ENCODE measurements at places on chromosomes 3 and 15. TPM values are rescaled to one million over a fixed set of nuclear protein-coding genes. Genes with fewer than 3 reads are reported as not detected.
A peak's percentile ranks its signal among the peaks of the same experiment; 100 is the strongest.

GRCh38 chr3:141450727-141451375 lies 36.0 kb upstream of the RASA2 start:
- H3K27me3 ChIP-seq = no peaks in the 10 kb centered on the region
- H3K36me3 ChIP-seq = peaks cover 6% of the 10 kb centered on the region
- no peak overlapping the region for H3K27ac ChIP-seq
- H3K4me1 ChIP-seq = peaks cover 3% of the 10 kb centered on the region
- H3K4me3 ChIP-seq = no peak overlapping the region
- DNase-seq = no peak

DNA sequence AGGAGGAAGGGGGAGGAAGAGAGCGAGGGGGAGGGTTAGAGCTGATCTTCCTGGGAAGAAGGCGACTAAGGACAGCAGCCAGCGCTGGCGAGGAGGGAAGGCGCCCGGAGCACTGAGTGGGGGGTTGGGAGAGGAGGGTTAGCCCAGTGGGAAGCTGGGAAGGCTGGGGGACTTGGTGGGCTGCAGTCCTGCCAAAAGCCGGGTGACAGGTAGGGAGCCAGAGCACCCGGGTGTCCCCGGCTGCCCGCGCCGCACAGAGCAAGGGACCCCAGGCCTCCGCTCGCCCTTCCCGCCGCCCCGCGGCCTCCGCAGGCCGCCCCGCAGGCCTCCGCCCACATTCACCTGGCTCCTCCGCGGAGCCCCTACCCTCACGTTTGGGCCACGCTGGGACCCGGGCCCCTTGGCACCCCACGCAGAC lies 448 bp downstream of the SLC12A8 start:
- no peaks in the 10 kb centered on the region for H3K27me3 ChIP-seq
- H3K4me3 ChIP-seq = peak overlapping the region; percentile 78
- peaks cover 6% of the 10 kb centered on the region for H3K36me3 ChIP-seq
- no peak for DNase-seq
- peaks cover 13% of the 10 kb centered on the region for H3K4me1 ChIP-seq

DOCK3 gene
- 0.28 TPM for polyA plus RNA-seq

LRRC2 gene
- polyA plus RNA-seq = 0.51 TPM

BTBD1 gene
- polyA plus RNA-seq = 70.5 TPM

EFHB gene
- polyA plus RNA-seq = 0.58 TPM

GRCh38 chr15:36858423-36858822 lies 241.9 kb downstream of the MEIS2 start:
- no peaks in the 10 kb centered on the region for H3K36me3 ChIP-seq
- H3K27me3 ChIP-seq = no peaks in the 10 kb centered on the region
- no peak for DNase-seq
- H3K27ac ChIP-seq = no peak overlapping the region
- no peak overlapping the region for H3K4me3 ChIP-seq

GRCh38 chr15:36617529-36618196 lies 38.2 kb downstream of the CDIN1 start:
- H3K27ac ChIP-seq = no peak overlapping the region
- no peaks in the 10 kb centered on the region for H3K27me3 ChIP-seq
- no peak overlapping the region for H3K4me3 ChIP-seq
- no peak for DNase-seq

NRROS gene
- polyA plus RNA-seq = 0.05 TPM

DNA sequence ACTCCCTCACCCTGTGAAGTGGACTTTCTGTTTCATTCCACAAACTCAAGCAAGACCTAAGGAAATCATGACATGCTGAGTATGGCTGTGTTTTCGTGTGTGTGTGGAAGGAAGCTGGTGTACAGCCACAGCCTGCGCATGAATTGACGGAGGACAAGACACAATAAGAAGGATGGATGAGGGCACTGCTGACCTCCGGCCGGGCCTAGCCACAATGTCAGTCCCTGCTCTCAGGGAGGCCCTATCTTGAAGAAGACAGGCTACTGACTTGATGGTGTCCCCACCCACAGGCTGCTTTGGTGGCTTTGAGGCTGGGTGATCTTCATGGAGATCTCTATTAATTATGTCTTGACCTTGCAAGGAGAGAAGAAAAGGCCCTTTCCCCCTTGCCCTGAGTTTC lies 39.3 kb upstream of the CDCP1 start:
- H3K4me1 ChIP-seq = peaks cover 23% of the 10 kb centered on the region
- no peaks in the 10 kb centered on the region for H3K27me3 ChIP-seq
- no peak overlapping the region for H3K4me3 ChIP-seq
- H3K27ac ChIP-seq = no peak overlapping the region
- DNase-seq = no peak
- H3K36me3 ChIP-seq = no peaks in the 10 kb centered on the region

GRCh38 chr3:78729946-78730345 lies 1037.9 kb downstream of the ROBO1 start:
- no peak for DNase-seq
- no peaks in the 10 kb centered on the region for H3K27me3 ChIP-seq
- peaks cover 3% of the 10 kb centered on the region for H3K4me1 ChIP-seq
- H3K4me3 ChIP-seq = no peak overlapping the region
- no peak overlapping the region for H3K27ac ChIP-seq

All from keratinocyte (primary cell).